ENCODE measurements at places on chromosomes 7 and 10. TPM values are rescaled to one million over a fixed set of nuclear protein-coding genes. Genes with fewer than 3 reads are reported as not detected.
A peak's percentile ranks its signal among the peaks of the same experiment; 100 is the strongest.

- DNase-seq = no peak
Observed at GRCh38 chr7:29989257-29989995, at the start of gene SCRN1. Gene SCRN1, minus strand, starts transcription at chr7:29989801. Its CDS starts 20,734 bp downstream, at chr7:29969067.

DNA sequence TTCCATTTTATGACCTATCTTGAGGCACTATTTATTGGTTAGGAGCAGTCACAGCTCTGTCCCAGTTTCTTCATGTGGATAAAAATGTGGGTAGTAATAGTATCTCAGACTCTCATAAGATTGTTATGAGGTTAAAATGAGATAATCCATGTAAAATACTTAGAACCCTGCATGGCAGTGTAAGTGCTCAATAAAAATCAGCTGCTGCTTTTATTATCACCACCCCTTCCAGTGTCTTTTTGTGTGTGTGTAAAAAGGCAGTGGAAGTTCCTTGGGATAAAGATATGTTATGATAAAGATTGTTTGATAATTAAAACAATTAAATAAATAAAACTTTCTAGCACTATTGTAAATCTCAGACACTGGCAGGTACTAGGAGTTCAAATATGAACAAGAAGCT is 15.5 kb downstream of the TES start:
- no peak for DNase-seq

DNA sequence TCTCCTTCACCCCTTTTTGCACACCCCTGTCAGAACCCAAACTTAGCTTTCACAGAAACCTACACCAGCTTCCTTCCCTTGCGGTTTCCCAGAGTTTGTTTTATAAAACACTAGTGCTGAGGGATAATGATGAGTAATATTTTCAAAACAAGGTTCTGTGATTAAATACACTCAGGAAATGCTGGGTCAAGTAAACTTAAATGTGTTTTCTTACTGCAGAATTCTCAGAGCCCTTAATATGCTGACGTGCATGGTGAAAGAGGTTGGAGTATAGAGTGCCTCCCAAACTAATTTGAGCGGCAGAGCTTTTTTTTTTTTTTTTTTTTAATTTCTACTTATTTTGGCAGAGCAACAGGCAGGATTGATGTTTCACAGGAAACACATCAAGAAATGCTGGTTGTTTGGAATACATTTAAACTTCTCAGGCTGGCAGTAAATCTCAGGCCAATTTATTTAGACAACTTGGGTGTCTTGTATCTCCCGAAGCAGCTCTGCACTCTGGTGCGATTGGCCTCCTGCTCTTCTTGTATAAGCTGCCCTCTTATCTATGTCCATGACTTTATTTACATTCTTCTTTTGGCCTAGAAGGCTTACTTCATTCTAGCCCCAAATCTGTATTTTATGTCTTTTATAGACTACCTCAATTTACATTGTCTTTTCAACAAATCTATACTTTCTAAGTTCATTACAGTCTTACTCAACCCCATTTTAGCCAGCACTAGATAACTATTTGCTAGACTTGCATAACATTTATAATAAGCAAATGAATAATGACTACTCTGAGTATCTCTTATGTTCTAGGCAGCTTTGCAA is 165.4 kb downstream of the BMPER start:
- DNase-seq = no peak

- peak; percentile 37 for DNase-seq
Observed at GRCh38 chr10:43843321-43844101, 194.8 kb upstream of the ZNF32 start.

Gene GPR85
- 5.0 TPM for polyA plus RNA-seq

DNA sequence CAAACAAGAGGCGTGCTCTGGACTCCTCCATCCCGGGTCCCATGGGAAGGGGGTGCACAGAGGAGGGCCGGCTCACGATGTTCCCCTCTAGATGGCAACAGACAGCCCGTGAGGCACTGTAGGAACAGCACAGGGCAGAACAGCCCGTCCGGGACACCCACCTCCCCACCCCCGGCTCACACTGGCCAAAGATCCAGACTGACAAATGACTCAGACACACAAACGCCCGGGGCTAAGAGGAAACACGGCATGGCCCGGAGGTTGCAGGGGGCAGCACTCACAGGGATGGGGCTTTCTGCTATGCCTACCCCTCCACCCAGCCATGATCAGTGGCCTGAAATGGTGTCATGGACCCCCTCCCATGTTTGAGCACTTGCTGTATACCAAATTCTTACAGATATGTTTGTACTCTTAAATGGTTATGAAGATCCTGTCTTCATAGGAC is 4.9 kb upstream of the ELN start:
- DNase-seq = no peak

DNA sequence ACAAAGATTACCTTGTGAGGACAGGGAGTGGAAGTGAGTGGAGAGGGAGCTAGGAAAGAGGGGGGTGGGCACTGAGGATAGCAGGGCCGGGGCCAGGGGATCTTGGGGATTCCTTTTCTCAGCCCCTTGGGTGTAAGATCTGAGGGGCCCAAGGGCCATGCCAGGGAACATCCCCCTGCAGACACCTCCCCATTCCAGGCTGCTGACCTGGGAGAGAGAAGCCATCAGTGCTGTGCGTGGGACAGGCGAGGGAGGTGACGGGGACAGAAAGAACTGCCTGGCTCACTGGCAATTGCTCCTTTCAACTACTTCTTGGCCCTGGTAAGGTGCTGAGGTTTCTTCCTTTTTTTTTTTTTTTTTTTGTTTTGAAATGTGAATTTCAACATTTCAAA is 12.0 kb upstream of the BTBD16 start:
- no peak for DNase-seq

- peak; percentile 34 for DNase-seq
Observed at GRCh38 chr10:74056050-74056818, 58.3 kb downstream of the VCL start.

Gene RBP3
- polyA plus RNA-seq = not detected

- DNase-seq = no peak
Observed at GRCh38 chr10:101831169-101831811, 12.3 kb downstream of the KCNIP2 start.

- no peak for DNase-seq
Observed at GRCh38 chr7:116407165-116407564, 92.4 kb upstream of the CAV2 start.

GRCh38 chr10:48470115-48470892 is 134.6 kb downstream of the ARHGAP22 start:
- no peak for DNase-seq

Gene GHRHR
- polyA plus RNA-seq = not detected

DNA sequence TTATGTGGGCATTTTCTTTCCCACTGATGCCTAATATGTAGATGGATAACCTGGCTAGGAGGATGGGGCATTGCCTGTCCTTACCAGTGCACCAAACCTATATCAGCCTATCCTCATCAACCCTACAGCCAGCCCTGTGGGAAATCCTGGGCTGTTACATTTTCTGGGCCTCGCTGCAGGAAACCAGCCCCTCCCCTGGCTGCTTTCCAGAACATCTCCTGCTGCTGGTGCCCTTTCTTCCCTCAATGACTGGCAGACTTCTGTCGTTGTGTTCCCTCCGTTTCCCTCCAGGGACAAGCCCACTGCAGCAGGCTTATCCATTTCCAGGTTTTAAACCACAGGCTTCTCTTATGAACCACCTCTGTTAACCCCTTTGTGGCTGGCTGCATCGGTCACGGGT is 486.1 kb upstream of the COBL start:
- DNase-seq = no peak

DNA sequence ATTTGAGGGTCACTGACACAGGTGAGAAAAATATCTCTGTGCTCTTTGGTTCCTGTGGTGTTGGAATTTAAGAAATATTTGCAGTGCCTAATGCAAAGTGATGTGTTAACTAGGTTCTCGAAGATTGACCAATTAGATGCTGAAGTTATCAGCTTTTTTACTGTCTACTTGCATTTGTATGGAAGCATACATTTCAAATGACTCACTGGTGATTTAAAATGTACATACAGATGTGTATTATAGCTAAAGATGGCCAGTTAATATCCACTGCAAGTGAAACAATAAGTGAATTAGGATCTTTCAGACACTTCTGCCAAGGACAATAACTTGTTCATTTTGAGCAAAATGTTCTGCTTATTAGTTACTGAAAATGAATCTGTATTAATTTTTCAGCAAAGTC is 205.0 kb downstream of the FANK1 start:
- no peak for DNase-seq

DNA sequence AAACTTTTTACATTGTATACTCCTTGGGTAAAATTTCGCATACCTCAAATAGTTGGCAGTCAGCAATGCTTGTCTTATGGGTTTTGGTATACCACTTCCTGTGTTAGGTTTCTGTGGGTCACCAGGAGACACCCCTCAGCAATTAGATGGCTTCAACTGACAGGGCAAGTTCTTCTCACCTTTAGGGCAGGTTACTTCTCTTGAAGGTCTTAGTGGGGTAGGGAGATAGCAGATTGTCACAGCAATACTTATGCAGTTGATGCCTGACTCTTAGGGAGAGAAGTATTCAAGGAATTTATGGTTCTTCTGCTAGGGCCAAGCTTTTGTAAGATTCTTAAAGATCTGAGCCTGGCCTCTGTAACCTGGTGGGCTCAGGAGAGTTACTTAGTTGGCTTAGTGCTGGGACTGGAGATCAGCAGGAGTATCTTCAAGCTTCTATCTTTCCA is 42.9 kb downstream of the MKLN1 start:
- no peak for DNase-seq

- peak; percentile 16 for DNase-seq
Observed at GRCh38 chr10:44830022-44830421, 81.1 kb upstream of the TMEM72 start.

DNA sequence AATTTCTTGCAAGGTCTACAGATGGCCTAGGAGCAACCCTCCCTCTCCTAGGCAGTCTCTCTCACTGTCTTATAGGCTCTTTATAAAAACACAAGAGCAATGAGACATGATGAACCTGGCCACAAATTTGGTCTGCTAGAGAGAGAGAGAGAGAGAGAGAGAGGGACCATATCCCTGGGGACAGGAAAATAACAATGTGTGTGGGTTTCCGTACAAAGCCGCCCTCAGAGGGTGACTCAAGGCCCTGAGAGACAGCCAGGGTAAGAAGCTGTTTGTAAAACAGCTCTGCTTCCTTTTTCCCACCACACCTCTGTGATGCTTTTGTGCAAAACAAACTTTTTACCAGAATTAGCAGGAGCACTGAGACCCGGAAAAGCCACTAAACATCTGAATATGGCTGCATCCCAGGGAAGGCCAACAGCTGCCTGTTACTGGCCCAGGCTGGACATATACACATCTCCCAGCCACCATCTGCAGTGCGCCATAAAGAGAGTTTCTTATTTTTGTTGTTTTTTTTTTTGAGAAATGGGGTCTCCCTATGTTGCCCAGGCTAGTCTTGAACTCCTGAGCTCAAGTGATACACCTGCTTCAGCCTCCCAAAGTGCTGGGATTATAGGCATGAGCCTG is 18.4 kb downstream of the GIMAP5 start:
- DNase-seq = no peak

Gene AASS
- polyA plus RNA-seq = 16.1 TPM

DNA sequence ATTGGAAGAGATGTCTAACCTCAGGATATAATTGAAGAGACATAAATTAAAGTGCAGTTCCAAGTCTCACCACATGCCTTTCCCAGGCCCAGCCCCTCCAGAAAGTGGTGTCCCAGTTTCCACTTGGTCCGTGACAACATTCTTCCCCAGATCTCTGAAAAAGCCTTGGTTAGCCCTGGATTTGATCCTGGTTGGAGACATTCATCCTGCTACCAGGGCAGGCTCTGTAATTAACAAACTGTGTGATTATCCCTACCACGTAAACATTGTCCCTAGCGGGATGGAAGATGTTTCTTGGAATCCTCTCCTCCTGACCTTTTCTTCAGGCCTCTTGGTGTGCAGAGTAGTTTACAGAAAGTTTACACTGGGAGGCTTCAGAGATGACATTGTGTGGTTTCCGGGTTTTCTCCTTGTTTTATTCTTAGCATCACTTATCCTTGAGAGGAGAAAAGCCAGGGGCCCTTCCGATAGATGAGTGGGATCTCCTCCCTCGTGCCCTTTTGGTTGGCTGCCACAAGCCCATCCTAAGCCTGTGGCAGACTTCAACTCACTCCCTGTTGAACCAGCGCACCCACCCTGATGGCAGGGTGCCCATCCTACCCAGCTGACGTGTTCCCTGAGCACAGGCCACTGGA is 83.8 kb downstream of the COL13A1 start:
- no peak for DNase-seq

DNA sequence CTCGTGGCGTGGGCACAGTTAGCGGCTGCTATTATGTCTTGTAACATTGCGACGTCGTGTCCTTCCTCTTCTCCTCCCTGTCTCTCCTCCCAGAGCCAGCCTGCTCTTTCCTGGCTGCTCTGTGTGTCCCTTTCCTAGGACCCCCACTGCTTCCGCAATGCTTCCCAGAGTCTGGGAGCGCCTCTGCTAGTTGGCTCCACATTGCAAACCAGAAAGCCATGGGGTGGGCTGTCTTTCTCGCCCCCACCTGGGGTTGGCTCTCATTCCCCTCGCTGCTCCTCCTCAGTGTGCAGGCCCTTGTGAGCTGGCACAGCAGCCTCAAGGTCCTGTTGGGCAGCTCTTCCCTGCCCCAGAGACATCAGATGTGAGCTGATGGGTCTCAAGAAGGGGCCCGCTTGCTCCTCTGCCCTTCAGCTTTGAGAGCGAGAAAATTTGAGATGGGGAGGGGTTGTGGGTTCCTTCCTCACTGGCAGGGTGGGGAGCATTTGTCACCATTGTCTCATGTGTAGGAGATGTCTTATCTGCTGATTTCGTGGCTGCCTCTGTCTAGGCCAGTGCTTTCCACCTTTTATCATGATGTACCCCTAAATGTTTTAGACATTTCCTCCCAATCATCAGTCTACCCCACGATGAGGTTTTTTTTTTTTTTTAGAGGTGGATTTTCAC is 3.3 kb downstream of the ADAMTS14 start:
- no peak for DNase-seq

DNA sequence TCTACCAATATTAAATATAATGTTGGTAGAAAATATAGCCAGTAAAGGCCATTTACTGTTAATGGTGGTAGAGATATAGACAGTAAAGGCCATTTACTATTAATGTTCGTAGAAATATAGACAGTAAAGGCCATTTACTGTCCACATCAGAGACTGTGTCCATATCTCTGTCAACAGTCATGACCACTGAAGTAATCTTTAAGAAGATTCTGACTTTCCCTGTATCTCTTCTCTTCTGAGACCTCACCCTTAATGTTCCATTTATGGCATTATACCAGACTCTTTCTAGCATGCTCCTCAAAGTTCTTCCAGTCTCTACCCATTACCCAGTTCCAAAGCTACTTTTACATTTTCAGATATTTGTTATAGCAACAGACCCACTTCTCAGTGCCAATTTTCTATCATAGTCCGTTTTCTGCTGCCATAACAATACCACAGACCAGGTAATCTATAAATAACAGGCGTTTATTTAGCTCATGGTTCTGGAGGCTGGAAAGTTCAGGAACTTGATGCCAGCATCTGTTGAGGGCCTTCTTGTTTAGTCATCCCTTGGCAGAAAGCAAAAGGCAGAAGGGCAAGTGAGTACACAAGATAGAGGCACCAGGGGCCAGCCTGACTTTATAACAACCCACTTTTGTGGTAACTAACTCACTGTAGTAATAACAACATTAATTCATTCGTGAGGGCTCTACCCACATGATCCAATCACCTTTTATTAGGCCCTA is 7.9 kb upstream of the NUDCD3 start:
- no peak for DNase-seq

Gene GLRX3
- polyA plus RNA-seq = 126 TPM

Gene ZNF722
- not detected for polyA plus RNA-seq

Gene HOXA1
- polyA plus RNA-seq = 2.9 TPM

Gene PIP
- polyA plus RNA-seq = not detected

Gene PLPP4
- polyA plus RNA-seq = 0.10 TPM

All from AG04450 (cell line).